Right lobe of liver (tissue), 6 donors: ENCODE measurements at places on chromosomes 7 and 10. TPM values are rescaled to one million over a fixed set of nuclear protein-coding genes. Genes with fewer than 3 reads are reported as not detected.
A peak's percentile ranks its signal among the peaks of the same experiment; 100 is the strongest.

Gene ZNF800
- total RNA-seq: 32.3 TPM

Gene CDNF
- total RNA-seq: 0.93 TPM

Gene ITIH5
- total RNA-seq: 0.50 TPM

Gene UNCX
- total RNA-seq: not detected

Gene AKR1C2
- total RNA-seq: 384 TPM

Gene TMEM196
- total RNA-seq: not detected

GRCh38 chr7:34451183-34451582 lies 206.8 kb upstream of the NPSR1 start:
- H3K4me3 ChIP-seq: no peak overlapping the region
- no peak for DNase-seq
- no peaks in the 10 kb centered on the region for H3K4me1 ChIP-seq
- no peaks in the 10 kb centered on the region for H3K36me3 ChIP-seq

GRCh38 chr7:24715171-24715570 lies 42.1 kb downstream of the GSDME start:
- no peak overlapping the region for H3K27ac ChIP-seq
- no peaks in the 10 kb centered on the region for H3K4me1 ChIP-seq
- no peak overlapping the region for H3K4me3 ChIP-seq
- no peaks in the 10 kb centered on the region for H3K27me3 ChIP-seq
- no peak for DNase-seq
- H3K36me3 ChIP-seq: no peaks in the 10 kb centered on the region

DNA sequence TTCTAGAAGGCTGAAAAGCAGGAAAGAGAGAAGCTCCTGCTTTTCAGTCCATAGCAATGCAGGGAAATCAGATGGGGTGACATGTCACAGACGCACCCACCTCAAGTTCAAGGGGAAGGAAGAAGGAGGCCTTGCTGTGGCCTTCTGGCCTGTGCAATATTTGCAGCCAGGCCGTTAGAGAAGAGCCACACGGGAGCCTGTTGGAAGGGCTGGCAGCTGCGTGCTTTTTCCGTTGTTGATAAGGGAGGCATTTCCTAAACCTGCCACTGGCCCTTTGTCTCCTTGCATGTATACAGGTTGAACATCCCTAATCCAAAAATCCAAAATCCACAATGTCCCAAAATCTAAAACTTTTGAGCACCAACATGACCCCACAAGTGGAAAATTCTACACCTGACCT lies 492.5 kb upstream of the ZMIZ1 start:
- no peaks in the 10 kb centered on the region for H3K27me3 ChIP-seq
- H3K4me1 ChIP-seq: no peaks in the 10 kb centered on the region
- H3K27ac ChIP-seq: no peak overlapping the region
- no peaks in the 10 kb centered on the region for H3K36me3 ChIP-seq

GRCh38 chr7:116434820-116435341 lies 64.7 kb upstream of the CAV2 start:
- no peaks in the 10 kb centered on the region for H3K4me1 ChIP-seq
- no peaks in the 10 kb centered on the region for H3K27me3 ChIP-seq
- no peak overlapping the region for H3K27ac ChIP-seq
- H3K4me3 ChIP-seq: no peak overlapping the region

GRCh38 chr10:87734987-87735827 lies 75.5 kb downstream of the PAPSS2 start:
- H3K36me3 ChIP-seq: peaks cover 3% of the 10 kb centered on the region
- H3K4me1 ChIP-seq: no peaks in the 10 kb centered on the region
- no peak overlapping the region for H3K4me3 ChIP-seq
- no peaks in the 10 kb centered on the region for H3K27me3 ChIP-seq

DNA sequence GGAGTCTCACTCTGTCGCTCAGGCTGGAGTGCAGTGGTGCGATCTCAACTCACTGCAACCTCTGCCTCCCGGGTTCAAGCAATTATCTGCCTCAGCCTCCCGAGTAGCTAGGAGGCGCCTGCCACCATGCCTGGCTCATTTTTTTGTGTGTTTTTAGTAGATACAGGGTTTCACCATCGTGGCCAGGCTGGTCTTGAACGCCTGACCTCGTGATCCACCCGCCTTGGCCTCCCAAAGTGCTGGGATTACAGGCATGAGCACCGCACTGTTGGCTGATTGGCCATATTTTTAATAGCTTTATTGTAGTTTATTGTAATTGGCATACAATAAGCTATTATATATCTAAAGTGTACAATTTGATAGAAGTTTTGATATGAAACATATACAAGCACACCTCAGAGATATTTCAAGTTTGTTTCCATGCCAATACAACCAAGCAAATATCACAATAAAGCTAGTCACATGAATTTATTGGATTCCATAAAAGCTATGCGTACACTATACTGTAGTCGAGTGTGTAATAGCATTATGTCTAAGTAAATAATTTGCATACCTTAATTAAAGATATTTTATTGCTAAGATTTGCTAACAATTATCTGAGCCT lies 5.6 kb downstream of the PLEKHS1 start:
- H3K4me3 ChIP-seq: no peak overlapping the region
- no peaks in the 10 kb centered on the region for H3K27me3 ChIP-seq
- no peaks in the 10 kb centered on the region for H3K36me3 ChIP-seq
- no peak overlapping the region for H3K27ac ChIP-seq

DNA sequence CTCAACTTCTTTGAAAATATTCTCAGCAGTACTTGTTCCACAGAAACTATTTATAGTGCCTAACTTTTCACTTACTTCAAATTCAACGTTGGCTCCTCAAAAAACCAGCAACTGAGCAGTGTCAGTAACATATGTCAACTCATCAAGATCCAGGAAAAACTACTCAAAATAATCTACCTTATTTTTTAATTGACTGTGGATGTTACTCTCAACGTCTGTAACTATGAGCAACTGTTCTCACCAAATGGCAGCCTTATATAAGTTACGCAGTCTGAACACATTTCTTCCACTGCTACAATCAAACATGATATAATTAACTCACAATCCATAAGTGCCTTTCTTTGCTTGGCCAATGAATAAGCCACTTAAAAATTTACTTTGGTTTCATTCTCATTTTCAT lies 77.8 kb downstream of the SP8 start:
- H3K4me3 ChIP-seq: no peak overlapping the region
- H3K27ac ChIP-seq: no peak overlapping the region
- no peaks in the 10 kb centered on the region for H3K36me3 ChIP-seq
- no peaks in the 10 kb centered on the region for H3K4me1 ChIP-seq
- H3K27me3 ChIP-seq: no peaks in the 10 kb centered on the region

- H3K36me3 ChIP-seq: no peaks in the 10 kb centered on the region
- no peak overlapping the region for H3K27ac ChIP-seq
- H3K4me3 ChIP-seq: no peak overlapping the region
Observed at GRCh38 chr10:48784031-48784430, 99.4 kb downstream of the WDFY4 start.

- H3K4me3 ChIP-seq: no peak overlapping the region
- DNase-seq: no peak
- no peak overlapping the region for H3K27ac ChIP-seq
Observed at GRCh38 chr10:19783721-19784120, 32.5 kb upstream of the PLXDC2 start.

DNA sequence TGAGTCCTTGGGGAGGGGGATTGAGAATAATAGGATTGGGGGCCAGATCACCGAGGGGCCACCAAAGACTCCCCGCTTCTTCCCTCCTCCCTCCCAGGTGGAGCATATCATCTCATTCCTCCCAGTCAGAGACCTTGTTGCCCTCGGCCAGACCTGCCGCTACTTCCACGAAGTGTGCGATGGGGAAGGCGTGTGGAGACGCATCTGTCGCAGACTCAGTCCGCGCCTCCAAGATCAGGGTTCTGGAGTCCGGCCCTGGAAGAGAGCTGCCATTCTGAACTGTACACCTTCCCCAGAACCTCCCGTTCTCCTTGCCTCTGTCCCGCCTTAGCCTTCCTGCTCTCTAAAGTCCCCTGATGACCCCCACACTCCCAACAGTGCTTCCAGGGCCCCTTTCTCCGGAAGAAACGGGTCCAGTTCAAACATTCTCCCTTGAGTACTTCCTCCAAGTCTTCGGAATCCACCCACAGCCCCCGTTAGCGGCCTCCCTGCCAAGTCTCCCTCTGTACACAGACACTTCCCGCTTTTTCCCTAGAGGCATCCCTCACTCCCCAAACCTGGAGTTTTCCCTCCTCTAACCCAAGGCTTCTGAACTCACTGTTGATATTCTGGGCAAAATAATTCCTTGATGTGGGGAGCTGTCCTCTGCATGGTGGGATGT lies 4.1 kb downstream of the FBXO24 start:
- DNase-seq: no peak
- no peaks in the 10 kb centered on the region for H3K36me3 ChIP-seq

DNA sequence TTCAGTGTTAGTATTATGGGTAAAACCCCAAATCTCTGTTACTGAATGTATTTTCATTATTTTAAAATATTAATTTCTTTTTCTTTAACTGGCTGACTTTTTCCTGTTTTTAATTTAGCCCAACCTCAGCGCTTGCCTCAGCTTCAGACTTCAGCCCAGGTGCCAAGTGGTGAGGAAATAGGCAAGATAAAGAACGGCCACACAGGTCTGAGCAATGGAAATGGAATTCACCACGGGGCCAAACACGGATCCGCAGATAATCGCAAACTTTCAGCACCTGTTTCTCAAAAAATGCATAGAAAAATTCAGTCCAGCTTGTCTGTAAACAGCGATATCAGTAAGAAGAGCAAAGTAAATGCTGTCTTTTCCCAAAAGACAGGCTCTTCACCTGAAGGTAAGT lies 57.5 kb downstream of the MDFIC start:
- DNase-seq: peak; percentile 81
- H3K4me1 ChIP-seq: no peaks in the 10 kb centered on the region
- H3K36me3 ChIP-seq: no peaks in the 10 kb centered on the region
- no peaks in the 10 kb centered on the region for H3K27me3 ChIP-seq

- H3K4me3 ChIP-seq: no peak overlapping the region
- H3K4me1 ChIP-seq: peaks cover 3% of the 10 kb centered on the region
- no peaks in the 10 kb centered on the region for H3K36me3 ChIP-seq
- DNase-seq: no peak
- no peaks in the 10 kb centered on the region for H3K27me3 ChIP-seq
Observed at GRCh38 chr10:61984803-61985418, 83.4 kb downstream of the ARID5B start.

GRCh38 chr10:11724938-11725776 lies 17.0 kb upstream of the ECHDC3 start:
- H3K36me3 ChIP-seq: no peaks in the 10 kb centered on the region
- no peaks in the 10 kb centered on the region for H3K27me3 ChIP-seq
- no peak for DNase-seq
- H3K4me1 ChIP-seq: no peaks in the 10 kb centered on the region
- H3K4me3 ChIP-seq: no peak overlapping the region
- no peak overlapping the region for H3K27ac ChIP-seq

DNA sequence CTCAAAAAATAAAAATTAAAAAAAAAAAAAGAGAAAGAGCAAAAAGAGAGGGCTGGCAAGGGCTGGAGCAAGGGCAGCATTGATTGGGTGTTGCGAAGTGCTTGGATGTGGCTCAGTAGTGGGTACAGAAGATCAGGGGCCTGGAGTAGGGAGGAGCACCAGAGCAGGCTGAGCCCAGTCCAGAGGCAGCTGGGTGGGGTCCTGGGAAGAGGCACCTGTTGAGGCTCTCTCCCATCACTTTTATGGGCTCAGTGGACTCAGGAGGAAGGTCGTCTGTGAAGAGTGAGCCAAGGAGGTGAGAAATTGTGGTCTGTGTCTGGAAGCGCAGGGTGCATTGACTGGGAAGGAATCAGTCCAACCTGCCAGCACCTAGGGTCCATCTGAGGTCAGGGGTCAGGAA lies 11.8 kb upstream of the ZMIZ2 start:
- no peaks in the 10 kb centered on the region for H3K36me3 ChIP-seq
- no peak for DNase-seq
- H3K4me1 ChIP-seq: no peaks in the 10 kb centered on the region
- no peak overlapping the region for H3K27ac ChIP-seq
- no peaks in the 10 kb centered on the region for H3K27me3 ChIP-seq

DNA sequence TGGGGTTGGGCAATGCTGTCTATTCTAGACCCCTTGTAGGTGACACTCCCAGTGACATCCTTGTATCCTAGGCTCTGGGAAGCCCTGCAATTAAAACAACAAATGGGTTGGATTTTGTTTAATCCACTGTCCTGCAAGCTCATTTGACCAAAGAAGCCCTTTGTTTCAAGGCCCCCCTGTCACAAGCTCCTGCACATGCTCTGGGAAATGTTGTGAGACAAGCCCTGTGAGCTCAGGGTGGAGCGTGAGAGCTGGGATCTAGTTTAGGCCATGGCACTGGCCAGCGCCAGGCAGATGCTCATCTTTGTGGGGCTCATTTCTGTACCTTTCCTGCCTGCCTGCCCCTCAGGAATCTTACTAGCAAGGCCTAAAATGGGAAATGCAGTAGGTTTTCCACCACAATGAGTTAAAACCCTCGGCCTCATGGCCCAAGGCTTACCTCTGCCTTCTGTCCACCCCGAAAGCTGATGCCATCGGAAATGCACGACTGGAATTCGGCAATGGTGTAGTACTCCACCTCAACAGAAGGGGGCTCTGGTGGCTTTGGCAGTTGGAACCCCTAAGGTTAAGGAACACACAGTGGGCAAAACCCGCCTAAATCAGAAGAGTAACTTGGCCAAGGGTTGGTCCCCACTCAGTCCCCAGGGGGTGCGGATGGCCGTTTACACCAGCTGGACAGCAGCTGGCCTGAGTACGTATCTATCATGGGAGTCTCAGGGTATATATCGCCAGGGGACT lies 112.0 kb downstream of the NEURL1 start:
- DNase-seq: no peak
- no peaks in the 10 kb centered on the region for H3K27me3 ChIP-seq
- H3K4me1 ChIP-seq: no peaks in the 10 kb centered on the region
- H3K36me3 ChIP-seq: no peaks in the 10 kb centered on the region
- no peak overlapping the region for H3K27ac ChIP-seq

GRCh38 chr10:85862771-85863170 lies 503.8 kb downstream of the GRID1 start:
- no peak overlapping the region for H3K27ac ChIP-seq
- H3K4me3 ChIP-seq: no peak overlapping the region
- H3K4me1 ChIP-seq: no peaks in the 10 kb centered on the region
- no peaks in the 10 kb centered on the region for H3K27me3 ChIP-seq
- H3K36me3 ChIP-seq: no peaks in the 10 kb centered on the region
- no peak for DNase-seq

DNA sequence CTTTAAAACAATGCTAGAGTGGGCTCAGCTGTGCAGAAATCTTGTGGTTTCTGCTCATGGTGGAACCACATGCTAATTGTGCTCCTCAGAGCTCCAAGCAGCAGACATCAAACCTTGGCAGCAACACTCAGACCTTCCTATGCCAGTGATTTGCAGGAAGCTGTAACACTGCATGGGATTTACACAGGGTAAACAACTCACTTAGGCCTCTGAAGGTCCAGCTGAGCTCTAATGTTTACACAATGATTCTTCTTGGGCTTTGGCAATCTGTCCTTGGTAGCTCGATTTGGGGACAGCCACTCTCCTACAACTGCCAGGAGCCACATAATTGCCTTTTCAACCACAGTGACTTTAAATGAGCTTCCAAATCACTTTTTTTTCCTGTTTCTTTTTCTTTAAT lies 97.7 kb upstream of the PDLIM1 start:
- H3K4me1 ChIP-seq: no peaks in the 10 kb centered on the region
- DNase-seq: no peak
- H3K4me3 ChIP-seq: no peak overlapping the region
- no peaks in the 10 kb centered on the region for H3K27me3 ChIP-seq
- H3K27ac ChIP-seq: peak overlapping the region; percentile 62
- no peaks in the 10 kb centered on the region for H3K36me3 ChIP-seq

- no peak overlapping the region for H3K4me3 ChIP-seq
- H3K4me1 ChIP-seq: no peaks in the 10 kb centered on the region
Observed at GRCh38 chr7:94888551-94888950, 18.8 kb upstream of the PPP1R9A start.
